ENCODE measurements at places on chromosomes 13 and 19.

GRCh38 chr19:38290631-38291147 lies 13.4 kb upstream of the C19orf33 start:
- no peak for DNase-seq

GRCh38 chr13:43478211-43478610 lies 308.6 kb downstream of the ENOX1 start:
- DNase-seq = no peak

- no peak for DNase-seq
Measured at GRCh38 chr13:105798541-105798940, 736.9 kb downstream of the EFNB2 start.

GRCh38 chr19:51251468-51251820 lies 564 bp downstream of the SIGLECL1 start:
- DNase-seq = no peak

GRCh38 chr13:49563516-49563915 lies 21.8 kb downstream of the RCBTB1 start:
- no peak for DNase-seq

DNA sequence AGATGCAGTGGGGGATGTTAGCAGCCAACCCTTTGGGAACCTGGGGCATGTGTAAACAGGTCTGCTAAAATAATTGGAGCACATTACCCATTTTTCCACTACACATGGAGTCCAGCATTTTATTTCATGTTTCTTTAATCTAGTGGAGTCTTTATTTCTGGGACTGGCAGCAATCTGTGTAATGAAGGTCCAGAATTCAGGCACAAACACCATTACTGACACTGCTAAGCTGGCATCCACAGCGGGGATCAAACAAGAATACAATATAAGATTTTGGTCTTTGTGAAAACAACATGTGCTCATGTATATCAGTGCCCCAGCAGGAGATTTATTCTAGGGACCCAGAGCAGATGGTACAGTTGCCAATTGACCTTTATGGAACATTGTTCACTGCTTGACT lies 1587.0 kb upstream of the PRR20A start:
- no peak for DNase-seq

DNA sequence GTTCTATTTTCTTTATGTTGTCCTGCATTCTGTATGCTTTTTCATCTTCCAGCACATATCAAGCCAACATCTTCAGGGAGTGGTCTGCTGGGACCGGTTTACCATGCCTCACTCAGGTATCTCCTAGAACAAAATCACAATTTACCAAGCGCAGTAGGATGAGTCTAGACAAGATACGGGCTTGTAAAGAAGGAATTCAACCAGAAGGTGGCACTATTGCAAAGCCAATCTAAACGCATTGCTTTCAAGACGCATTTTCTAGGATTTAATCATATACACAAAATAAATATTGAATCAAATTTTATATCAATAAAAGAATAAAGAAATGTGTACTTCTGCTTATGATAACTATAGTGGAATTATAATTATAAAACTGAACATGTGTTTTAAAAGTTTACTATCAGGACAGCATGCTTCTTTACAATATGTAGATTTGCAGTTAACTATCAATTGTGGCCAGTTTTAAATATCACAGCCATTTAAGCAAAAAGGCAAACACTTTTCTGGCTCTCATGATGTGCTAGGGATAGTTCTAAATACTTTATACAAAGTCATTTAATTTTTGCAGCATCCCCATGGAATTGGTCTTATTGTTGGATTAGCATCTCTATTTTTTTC lies 16.1 kb upstream of the TPP2 start:
- no peak for DNase-seq

- no peak for DNase-seq
Measured at GRCh38 chr13:94706843-94707399, 5.4 kb downstream of the SOX21 start.

DNA sequence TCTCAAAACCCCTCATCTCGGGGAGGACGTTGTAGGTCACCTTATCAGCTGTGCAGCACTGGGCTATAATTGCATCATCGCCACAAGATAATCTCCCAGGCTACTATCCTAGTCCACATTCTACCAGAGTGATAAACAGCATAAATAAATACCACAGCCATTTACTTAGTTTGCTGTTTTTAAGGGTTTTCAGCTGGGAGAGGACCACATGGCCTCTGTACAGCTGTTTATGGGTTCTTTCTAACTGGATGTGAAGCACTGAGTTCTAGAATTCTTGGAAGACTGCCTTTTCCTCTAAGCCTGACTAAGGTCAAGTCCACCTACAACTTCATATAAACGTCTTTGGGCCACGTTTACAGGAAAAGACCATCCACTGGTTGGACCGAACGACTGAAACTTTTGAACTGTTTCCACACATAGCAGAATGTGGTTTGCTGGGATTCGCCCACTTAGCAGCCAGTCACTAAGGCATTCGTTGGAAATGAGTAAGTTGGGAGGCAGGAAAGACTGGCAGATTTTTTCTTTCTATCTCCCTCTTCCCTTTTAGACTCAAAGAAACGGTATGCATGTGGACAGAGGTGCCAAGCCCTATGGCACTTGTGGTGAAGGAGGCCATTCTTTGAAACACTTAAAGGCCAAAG lies 752.5 kb upstream of the SGCG start:
- DNase-seq = no peak

DNA sequence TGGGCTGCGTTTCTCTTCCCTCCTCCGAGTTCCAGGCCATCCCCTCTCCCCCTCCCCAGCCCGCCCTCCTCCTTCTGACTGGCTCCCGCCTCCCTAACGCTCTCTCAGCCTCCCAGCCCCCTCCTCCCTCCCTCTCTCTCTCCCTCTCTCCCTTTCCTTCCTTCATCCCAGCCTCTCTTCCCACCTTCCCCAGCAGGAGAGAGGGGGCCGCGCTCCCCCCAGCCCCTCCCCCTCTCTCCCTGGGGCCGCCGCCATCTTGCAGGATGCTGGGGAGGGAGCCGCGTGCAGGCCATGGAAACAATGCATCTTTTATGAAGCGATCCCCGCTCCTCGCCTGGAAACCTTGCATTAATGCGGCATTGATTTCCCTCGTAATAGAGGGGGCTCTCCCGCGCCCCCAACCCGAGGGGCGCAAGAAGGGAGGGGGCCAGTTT lies 42.6 kb upstream of the ADGRL1 start:
- DNase-seq = peak; percentile 44

DNA sequence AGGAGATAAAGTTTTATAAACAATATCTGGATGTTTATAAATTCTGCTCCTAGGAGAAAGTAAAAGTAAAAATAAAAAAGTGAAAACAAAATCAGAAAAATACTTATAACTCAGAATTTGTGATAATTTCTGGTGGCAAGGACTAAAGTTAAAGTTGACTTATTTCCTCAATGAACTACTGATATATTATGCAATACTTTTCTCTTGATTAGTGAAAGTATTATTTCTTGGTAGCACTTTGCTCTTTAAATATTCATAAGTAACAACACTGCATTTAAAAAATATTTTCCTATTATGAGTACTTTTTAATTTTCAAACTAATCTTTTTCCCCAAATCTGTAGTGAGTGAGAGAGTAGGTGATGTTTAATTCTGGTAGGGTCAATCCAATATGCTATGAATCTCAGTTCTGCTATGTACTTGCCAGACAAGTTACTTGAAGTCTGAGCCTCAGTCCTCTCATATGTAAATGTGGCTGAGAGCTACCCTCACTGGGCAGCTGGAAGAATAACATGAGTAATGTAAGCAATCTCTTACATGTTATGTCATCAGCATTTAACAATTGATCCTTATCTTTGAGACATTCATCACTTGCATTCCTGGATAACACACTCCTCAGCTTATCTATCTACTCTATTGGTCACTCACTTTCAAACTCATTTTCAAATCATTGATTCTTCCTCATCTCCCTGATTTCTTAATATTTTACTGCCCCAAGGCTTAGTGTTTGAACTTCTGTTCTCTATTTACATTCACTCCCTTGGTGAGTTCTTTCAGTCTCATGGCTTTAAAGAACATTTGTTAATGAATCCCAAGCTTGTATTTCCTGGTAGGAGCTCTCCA lies 239.0 kb downstream of the RGCC start:
- DNase-seq = no peak

GRCh38 chr19:574658-575526 lies 2.5 kb downstream of the BSG start:
- no peak for DNase-seq

DNA sequence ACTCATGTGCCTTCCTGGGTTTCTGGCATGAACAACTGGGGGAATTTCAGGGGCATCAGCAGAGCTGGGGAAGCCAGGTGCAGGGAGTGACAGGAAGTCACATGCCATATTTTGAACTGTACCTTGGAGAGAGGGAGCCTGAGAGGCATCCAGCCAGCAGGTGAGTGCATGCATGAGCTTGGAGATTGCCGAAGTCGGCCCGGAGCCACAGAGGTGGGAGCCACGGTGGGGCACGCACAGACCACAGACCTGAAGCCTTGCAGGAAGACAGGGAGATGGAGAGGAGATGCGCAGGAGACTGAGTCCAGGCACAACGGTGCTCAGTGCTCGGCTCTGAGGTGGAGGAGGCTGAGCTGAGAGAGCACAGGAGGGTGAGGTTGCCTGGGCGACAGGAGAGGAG lies 55.1 kb downstream of the CDADC1 start:
- no peak for DNase-seq

- no peak for DNase-seq
Measured at GRCh38 chr19:35870798-35871197, 2.4 kb downstream of the APLP1 start.

DNA sequence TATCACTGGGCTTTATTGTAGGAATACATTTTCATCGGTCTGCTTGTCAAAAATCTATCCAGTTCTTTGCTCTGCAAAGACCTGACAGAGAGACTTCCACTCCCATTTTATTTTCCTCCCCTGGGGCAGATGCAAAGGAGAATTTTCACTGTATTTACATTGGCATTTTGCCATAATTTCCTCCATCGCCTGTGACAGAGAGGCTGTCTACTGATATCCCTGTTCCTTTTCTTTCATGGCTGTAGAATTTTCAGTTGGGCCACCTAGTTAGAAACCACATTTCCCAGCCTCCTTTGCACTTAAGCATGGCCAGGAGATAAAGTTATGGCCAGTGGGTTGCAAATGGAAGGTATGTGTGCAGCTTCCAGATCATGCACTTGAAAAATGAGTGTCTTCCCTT lies 89.3 kb downstream of the NUFIP1 start:
- DNase-seq = no peak

- no peak for DNase-seq
Measured at GRCh38 chr19:6103217-6103644, 7.1 kb downstream of the RFX2 start.

GRCh38 chr13:102317593-102317992 lies 84.3 kb downstream of the FGF14 start:
- no peak for DNase-seq

DNA sequence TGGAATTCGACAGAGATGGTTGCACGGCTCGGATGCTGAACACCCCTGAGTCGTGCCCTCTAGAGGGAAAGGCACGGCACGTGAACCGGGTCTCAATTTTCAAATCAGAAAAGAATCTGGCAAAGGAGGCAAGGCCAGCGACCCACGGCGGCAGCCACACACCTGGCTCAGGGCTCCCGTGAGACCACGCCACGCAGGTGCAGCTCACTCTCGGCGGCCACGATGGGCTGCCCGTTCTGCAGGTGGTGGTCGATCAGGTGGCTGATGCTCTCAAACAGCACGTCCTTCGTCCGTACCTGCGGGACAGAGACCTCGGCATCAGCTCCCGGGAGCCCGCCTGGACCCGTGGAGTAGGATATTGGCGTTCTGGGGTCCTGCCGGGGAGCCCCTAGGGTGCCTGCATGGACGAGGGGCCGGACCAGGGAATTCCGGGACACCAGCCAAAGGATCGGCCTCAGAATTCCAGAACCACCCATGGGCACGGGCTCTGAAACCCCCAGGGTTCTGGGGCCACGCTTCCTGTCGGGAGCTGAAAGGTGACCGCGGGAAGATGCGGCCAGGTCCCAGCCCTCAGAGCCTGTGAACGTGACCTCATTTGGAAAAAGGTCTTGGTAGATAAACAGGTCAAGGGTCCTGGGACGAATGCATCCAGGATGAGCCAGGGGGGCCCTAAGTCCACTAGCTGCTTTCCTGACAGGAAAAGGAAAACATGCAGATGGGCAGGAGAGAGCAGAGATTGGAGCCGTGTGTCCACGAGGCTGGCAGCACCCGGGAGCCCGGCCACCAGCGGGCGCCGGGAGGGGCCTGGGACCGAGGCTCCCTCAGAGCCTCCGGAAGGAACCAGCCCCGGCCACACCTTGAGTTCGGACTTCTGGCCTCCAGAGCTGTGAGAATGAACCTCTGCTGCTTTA lies 10.1 kb upstream of the C2CD4C start:
- DNase-seq = no peak

GRCh38 chr19:4732680-4733114 lies 9.1 kb upstream of the DPP9 start:
- peak; percentile 53 for DNase-seq

DNA sequence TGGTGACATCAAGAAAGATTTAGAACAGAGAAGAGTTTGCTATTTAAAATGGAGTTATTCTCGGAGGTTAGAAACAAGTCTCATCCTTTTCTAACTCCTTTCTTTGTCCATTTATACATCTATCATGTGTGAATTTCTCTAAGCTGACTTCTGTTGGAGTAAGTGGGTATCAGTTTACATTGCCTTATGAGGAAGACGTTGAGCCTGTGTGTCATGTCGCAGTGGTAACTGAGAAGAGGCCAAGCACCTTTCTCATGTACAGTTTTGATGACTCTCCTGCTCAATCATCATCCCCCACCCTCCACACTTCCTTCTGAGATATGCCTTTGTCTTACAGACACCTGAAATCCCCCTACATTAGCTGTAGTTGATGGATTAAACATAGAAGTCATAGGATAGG lies 624.8 kb downstream of the LIG4 start:
- DNase-seq = no peak

DNA sequence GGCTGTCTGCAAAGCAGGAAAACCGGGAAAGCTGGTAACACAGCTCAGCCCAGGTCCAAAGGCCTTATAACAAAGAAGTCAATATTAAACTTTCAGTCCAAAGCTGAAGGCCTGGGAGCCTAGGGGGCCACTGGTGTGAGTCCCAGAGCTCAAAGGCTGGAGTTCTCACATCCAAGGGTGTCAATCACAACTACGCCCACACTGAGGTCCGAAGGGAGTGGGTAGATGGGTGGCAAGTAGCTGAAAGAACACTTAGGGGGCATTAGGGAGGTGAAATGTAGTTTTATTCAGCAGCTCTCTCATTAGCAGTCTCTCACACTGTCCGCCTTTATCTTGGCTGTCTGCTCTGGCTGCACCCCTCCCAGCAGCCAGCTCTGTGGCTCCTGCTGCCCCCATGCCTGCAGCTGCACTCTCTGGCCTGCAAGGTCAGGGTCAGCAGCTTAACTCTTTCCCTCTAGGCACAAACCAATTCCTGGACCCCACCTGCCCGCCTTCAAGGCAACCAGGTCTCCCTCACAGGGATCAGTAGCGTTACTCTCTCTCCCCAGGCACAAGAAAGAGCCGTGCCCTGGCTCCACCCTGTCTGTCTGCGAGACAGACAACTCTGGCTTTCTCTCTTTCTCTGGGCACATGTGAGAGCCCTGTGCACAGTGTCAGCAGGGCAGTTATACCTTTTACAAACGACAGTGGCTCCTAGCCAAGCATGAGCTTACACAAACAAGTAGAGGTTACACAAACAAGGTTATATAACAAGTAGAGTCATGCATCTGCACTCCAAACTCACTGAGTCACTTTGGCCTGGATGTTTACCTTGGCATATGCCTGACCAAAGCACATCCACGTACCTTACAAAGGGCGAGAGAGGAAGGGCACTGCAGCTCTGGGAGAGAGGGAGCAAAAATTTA lies 249.4 kb upstream of the PCDH20 start:
- DNase-seq = no peak

All from activated naive CD4-positive, alpha-beta T cell treated with Interleukin-2 at 50 U/mL for 16 hours (primary cell).